ENCODE measurements at places on chromosomes 2 and 18.
A peak's percentile ranks its signal among the peaks of the same experiment; 100 is the strongest.

- ATAC-seq: no peak
Measured at GRCh38 chr2:226184540-226184939, 615.1 kb downstream of the IRS1 start.

DNA sequence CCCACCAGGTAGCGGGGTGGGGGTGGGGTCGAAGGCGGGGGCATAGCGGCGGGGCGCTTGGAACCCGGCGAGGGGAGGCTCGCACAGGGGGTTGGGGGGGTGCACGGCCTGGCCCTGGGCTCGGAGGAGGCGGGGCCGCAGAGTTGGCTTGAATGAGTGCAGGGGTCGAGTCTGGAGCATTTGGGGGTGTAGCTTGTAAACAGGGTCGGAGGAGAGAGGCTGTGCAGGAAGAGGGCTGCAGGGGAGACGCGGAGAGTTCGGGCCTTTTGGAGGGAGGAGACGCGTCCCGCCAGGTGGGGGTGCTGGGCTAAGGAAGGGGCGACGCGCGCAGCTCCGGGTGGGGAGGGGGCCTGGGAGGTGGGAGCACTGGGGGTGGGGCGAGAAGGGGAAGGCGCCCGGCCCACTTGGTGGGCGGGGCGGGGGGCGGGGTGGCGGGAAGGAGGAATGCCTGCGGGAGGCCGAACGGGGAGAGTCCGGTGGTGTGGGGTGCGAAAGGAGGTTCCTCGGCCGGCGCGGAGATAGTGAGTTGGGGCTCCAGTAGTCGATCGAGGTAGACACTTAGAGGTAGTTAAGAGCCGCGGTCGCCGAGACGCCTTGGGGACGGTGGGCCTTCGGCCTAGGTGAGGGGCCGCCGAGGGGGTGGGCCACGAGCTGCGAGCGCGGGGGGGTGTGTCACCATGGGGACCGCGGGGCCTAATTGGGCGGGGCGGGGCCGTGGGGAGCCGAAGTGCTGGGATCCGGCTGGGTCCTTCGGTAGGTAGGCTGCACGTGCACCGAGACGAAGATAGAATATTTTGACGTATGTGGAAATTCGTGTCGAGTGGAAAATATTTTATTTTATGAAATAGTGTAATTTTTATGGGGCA lies 774 bp downstream of the MSH6 start:
- peak; percentile 58 for ATAC-seq

- peak; percentile 99 for ATAC-seq
Measured at GRCh38 chr18:48230467-48231113, 178.6 kb downstream of the ZBTB7C start.

GRCh38 chr2:86225581-86225980 lies 26.3 kb downstream of the MRPL35 start:
- no peak for ATAC-seq

DNA sequence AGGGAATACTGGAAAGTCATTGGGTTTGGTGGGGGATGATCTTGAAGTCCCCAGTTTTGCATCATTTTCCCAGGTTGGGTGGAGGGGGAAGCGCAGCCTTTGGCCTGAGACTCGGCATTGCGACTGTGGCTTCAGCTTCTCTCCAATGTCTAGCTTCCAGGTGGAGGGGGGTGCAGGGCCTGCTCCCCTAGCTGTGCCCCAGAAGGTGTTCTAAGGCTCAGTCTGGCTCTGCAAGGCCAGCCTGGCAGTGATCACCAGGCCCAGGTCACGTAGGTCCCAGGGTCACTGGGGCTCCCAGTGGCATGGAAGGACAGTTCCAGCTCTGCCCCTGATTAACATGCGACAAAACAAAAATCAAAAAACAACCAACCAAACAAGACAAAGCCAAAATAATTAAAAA lies 56.9 kb upstream of the HAAO start:
- no peak for ATAC-seq

DNA sequence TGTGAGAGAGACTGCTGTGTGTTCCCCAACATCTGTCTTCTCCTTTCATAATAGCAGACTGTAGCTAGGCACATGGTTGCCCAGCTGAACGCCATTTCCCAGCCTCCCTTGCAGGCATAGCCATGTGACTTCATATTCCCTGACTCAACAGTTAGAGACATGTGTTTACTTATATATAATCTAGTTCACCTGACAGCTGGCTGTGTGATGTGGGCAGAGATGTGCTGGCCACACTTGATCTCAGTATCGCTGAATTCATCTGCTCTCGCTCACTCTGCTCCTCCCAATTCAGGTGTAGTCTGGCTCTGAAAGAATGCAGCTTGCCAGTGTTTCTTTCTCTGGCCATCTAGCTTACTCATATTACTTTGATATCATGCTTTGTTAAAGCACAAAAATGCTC lies 52.3 kb upstream of the SEC11C start:
- no peak for ATAC-seq

DNA sequence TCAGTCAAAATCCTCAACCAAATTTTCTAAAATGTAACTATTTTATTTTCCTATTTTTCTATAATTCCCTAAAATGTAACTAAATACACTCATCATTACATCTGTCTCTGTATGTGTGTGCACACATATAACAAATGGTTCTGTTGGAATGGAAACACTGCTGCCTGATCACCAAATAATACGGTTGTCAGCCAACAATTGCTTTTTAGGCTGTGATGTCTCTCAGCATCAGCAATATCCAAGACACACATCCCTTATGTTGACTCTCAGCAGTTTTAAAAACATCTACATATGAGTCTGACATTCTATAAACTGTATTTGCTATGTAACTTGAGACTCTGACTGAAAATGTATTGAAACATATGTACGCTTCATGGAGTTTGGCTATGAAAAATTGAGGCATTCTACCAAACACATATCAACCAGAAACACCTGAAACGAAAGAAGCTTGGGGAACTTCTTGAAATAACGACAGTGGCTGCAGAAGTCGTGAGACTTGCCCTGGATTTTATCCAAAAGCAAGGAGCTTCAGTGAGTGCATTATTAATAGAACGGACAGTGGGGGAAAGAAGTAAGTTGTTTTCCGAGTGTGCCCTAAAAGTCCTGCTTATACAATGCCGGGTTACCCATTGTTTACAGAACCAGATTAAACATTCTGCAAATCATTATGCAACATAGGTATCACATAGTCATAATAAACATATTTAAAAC lies 110.2 kb upstream of the ITGB6 start:
- no peak for ATAC-seq

- no peak for ATAC-seq
Measured at GRCh38 chr18:3060667-3061580, 48.0 kb upstream of the LPIN2 start.

DNA sequence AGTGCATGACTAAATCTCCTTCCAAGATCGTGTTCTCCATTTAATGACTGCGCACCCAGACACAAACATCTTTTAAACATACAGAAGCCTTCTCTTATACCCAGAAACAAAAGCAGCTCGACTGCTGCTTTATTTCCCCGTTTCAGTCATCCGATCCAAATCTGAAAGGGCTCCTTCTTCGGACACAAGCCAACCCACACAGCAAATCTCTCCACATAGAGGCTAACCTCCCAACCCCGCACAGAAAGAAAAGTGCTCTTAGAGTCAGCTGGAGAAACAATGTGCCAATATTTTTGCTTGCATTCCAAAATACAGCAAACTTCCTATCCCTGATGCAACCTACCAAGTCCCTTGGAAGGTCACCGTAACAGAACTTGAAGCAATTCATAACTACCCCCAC lies 29.1 kb downstream of the GAREM1 start:
- ATAC-seq: no peak

- peak; percentile 1 for ATAC-seq
Measured at GRCh38 chr2:100563407-100564247, 834 bp downstream of the PDCL3 start.

DNA sequence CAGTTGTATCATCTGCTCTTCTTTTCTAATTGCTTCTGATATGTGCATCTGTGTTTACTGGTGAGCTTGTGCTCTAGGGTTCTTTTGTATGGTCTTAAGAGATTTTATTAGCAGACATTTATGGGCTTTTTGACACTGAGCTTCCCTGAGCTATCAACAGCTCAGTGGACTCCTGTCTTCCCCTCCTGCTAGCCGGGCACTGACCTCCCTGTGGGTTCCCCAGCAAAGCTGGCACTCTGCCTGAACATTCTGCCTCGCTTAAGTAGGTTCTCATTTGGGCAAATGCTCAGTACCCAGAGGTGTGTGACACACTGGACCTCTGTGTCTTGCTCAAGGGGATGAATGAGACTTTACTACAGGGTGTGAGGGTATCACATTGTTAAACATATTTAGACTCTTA lies 15.8 kb downstream of the TRAF3IP1 start:
- no peak for ATAC-seq

DNA sequence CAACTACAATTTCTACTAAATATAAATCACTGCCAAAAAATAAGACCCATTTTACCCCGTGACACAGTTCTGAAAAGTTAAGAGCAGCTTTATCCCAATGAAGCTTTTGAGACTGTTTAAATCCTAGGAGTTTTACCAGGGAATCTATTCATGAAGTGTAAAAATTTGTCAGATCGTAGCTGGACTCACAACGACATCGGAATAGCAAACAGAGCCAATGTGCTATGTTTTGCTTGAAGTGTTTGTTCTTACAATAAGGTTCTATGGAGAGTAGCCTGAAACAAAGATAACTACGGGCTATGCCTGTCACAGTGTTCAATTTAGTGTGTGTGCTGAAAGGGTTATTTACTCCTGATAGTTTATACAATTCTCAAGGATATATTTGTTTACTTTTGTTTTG lies 78.5 kb upstream of the L3MBTL4 start:
- no peak for ATAC-seq

DNA sequence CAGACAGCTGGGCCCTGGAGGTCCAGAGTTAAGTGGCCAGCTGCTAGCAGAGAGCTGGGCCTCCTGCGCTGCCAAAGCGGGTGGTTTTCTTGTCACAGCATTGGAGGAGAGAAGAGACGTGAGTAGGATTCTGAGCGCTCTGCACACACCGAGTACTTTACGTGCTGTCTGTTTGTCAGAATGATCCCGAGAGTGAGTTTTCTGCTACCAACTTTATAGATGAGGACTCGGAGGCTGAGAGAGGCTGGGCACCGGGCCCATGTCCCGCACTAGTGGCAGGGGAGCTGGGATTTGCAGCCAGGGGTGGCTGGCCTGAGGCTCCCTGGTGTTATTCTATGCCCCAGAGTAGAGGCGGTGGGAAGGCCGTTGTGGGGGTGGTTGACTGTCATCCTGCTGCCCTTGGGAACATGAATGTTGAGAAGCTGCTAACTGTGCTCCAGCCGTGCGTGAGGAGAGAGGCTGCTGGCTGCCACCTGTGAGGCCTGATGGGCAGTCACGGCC lies 36.3 kb upstream of the MBP start:
- no peak for ATAC-seq

DNA sequence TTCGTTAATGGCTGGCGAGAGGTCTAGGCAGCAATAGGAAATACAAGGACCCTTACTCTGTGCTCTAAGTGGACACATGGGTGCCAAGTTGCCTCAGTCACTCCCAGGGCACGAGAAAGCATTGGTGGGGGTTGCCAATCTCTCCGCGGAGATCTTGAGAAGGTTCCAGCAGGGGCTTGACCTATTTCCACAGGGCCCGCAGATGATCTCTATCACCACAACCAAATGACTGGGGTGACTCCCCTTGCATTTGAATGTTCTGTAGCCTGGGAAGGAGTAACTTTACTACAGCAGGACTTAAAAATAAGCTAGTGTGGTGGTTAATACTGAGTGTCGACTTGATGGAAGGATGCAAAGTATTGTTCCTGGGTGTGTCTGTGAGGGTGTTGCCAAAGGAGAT lies 8.1 kb downstream of the CDC42EP3 start:
- no peak for ATAC-seq

- ATAC-seq: peak; percentile 43
Measured at GRCh38 chr2:26088038-26088643, 54.3 kb downstream of the RAB10 start.

- peak; percentile 81 for ATAC-seq
Measured at GRCh38 chr18:57447154-57447621, 12.0 kb downstream of the ONECUT2 start.

DNA sequence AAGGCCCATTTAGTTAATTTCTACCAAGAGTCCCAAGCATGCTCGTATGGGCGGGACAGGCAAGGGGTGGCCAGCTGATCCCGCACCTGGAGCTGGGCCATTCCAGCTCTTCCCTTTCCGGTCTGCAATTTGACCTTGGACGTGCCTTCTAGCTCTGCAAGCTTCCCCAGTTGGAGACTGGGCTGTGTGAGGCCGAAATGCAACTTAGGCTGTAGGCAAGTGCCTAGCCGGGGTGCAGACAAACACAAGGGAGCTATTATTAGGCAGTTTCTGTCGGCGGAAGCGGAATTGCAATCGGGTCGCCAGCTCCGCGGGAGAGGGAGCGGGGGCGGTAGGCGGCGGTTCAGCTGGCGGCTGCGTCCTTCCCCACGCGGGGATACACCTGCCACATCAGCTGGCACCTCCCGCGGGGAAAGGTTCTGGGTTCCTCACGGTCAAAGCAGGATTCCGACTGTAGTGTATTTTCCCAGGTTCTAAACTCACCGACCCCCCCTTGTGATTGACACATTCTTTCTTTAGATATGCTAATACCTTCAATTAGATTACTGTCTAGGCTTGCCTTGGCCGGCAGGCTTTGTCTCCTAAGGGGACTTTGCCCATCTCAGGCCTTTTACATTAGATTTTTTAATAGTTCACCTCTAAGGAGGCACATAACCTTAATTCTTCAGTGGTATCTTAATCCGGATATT lies 17.1 kb upstream of the ZNF532 start:
- no peak for ATAC-seq

DNA sequence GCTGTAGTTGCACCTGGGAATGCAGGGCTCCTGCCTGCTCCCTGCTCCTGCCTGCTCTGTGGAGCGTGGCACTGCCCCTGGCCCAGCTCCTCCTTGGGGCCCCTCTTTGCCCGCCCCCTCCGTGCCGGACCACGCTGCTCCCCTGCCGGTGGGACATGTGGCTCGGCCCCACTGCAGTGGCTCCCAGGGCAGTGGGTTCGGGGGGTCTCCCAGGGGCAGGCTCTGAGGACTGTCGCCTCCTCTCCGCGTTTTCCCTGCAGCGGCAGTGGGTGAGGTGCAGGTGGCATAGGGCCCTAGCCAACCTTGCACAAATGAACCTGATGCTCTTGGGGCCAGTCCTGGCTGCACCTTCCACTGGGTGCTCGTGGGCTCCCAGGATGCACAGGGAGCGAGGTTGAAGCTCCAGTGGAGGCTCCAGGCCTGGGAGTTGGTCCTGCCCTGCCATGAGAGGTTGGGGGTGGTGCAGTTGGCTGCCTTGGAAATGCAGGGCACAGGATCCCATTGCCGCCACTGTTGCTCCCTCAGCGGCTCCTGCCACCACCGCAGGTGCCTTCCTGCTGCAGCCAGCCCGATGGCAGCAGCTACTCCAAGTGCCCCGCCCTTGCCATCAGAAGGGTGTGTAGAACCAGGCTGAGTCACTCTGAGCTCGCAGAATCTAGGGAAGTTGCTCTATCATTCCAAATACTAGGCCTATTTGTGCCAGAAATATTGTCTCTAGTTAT lies 313.1 kb upstream of the SYT4 start:
- ATAC-seq: no peak

All from motor neuron (in vitro differentiated cells).